Hematopoietic multipotent progenitor cell treated with erythropoietin and hydrocortisone succinate and interleukin-3 and kit ligand, for 4 days (in vitro differentiated cells): ENCODE measurements at places on chromosomes 13 and 19.

DNA sequence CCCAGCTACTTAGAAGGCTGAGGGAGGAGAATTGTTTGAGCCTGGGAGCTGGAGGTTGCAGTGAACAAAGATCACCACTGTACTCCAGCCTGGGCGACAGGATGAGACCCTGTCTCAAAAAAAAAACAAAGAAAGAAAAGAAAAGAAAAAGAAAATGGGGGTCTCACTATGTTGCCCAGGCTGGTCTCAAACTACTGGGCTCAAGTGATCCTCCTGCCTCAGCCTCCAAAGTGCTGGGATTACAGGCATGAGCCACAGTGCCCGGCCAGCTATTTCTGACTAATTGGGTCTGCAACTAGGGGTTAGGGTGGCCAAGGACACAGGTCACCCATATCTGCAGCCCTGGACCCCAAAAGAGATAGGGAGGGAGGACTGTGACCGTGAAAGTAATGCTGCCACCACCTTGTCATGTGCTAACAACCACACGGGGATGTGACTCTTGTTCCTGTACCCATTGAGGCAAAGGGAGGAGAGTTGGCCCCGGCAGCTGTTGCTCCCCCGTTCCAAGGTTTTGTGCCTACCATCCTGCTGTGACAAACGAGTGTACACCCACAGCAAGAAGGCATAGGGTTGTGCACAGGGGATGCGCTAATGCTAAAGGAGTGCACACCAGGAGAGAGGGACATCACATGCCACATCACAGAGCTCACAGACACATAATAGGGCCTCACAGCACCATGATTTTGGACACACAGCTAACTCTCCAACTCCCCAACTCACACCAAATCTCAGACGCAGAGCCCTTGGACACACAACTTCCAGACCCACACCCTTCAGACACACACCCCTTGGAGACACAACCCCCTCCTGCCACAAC lies 619 bp downstream of the MEF2B start:
- DNase-seq, result no peak

- DNase-seq, result no peak
Measured at GRCh38 chr13:58906329-58907007, 1257.3 kb downstream of the DIAPH3 start.

- DNase-seq, result peak; percentile 88
Measured at GRCh38 chr19:8504171-8504570, 1.7 kb upstream of the PRAM1 start.

DNA sequence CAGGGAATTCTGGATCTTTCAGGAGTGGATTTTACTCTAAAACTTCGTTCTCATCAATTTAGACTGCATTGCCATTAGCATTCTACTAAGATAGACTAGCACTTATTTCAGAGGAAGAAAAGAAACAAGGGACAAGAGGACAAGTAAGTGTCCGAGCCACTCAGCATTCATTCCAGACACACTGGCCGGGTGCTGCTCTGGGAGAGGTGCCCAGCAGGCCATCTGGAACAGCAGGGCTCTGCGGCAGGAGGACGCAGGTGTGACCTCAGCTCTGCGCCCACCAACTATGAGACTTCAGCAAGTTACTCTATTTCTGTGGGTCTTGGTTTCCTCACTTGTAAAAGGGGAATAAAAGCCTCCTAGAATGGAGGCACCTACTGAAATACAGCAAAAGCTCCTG lies 4.2 kb downstream of the EPS15L1 start:
- DNase-seq, result no peak

GRCh38 chr13:76890021-76890420 lies 3.8 kb upstream of the KCTD12 start:
- DNase-seq, result no peak
